ENCODE measurements at places on chromosomes 12 and 14.

GRCh38 chr12:109560867-109561710, 12.2 kb downstream of the MMAB start:
- DNase-seq, result no peak

DNA sequence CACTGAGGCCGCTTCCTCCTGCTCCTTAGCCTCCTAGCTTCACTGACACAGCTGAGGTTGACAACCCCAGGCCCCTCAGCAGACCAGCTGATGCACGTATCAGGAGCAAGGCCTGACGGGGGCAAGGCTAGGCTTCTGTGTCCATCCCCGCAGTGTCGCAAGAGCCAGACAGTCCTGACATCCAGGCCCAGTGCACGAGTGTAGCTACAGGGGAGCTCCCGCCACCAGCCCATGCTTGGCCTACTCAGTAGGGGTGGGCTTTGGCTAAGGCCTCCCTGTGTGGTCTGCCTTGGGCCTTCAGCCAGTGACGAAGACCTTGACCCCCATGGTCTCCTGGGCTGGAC, 179.1 kb downstream of the DPF3 start:
- DNase-seq, result no peak

- DNase-seq, result no peak
Observed at GRCh38 chr14:37202812-37203211, 5.1 kb downstream of the MIPOL1 start.

DNA sequence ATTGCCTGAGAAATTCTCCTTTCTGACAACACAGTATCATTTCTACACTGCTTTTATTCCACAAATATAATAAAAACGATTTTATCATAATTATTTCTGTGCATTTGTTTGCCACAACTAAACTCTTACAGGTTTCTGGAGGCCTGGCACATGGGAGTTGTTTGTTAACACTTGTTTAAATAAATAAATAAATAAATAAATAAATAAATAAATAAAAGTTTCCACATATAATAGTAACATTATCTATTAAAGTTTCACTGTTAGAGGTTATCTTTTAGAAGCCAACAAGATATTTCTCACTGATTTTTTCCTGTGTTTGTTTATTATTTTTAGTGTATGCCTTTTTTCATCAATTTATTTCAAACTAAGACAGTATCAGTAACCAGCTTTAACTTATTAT, 323.3 kb downstream of the FOXG1 start:
- DNase-seq, result no peak

All from stimulated activated CD8-positive, alpha-beta memory T cell treated with anti-CD3 and anti-CD28 coated beads, Interleukin-7, amount 100 ng/mL, for 48 hours (primary cell).